ENCODE measurements at places on chromosomes 4 and X.

DNA sequence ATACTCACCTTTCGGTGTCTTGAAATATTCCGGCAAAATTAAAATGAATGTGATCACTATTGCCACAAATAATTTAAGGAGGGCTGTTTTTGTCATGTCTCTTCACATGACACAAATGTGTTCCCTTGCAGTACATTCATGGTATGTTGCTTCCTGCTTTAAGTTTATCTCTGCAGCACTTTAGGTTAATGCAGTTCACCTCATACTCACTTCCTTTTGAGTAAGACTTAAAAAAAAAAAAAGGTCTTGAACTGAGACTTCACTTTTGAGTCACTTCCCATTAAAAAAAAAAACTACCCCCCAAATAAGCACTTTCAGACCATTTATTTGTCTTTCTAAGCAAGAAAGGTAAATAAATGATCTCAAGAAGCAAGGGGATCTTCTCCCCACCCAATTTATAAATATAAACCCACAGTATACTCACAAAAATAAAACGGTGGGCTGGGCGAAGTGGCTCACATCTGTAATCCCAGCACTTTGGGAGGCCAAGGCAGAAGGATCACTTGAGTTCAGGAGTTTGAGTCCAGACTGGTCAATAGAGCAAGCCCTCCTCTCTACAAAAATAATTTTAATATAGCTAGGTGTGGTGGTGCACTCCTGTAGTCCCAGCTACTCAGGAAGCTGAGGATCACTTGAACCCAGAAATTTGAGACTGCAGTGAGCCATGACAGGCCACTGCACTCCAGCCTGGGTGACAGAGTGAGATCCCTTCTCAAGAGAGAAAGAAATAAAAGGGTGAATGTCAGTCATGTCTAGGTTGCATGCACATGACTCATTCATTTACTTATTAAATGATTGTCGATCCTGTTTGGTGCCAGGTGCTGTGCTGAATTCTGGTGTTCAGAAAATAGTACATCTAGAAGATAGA is at the start of gene TMEM156:
Gene TMEM156, minus strand, starts transcription at position 192 of the 868 bp plus-strand sequence. Its CDS starts 96 bp downstream, at position 96.
- peak; percentile 32 for DNase-seq

- no peak for DNase-seq
These were observed 141.8 kb upstream of the C1QTNF7 start for GRCh38 chr4:15286041-15286440.

- no peak for DNase-seq
These were observed 36.4 kb downstream of the QDPR start for GRCh38 chr4:17475481-17475880.

GRCh38 chr4:8316251-8316771 is 46.8 kb downstream of the HTRA3 start:
- no peak for DNase-seq

DNA sequence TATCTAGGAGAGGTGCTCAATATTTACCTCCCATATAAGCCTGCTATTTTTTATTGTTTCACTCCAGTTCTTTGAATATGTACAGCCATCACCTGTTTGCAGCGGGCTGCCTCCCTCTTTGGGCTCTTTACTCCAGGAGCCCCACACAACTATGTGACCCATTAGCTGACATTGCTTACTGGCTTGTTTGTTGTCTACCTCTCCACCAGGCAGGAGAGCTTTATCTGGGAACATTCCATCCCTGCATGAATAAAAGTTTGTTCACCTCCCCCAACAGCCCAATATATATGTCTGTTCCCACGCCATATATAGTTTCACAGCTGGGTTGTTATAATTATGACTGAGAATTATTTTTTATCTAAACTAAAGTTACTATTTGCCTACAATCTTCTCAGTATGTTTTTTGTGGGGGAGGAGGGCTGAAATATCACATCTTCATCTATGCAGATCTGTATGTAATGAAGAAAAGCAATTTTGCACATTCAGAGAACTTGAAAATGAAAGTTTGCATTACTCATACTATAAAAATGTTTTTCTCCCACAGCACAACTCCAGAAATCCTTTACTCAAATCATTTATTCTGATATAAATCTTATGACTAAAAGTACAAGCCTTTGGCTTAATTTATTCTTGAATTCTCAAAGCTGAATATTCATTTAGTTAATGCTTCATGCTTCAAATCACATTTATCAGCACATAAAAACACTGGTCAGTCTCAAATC is 61.2 kb upstream of the DAPP1 start:
- DNase-seq = no peak

GRCh38 chrX:102345916-102346315 is 93.9 kb downstream of the NXF2B start:
- peak; percentile 39 for DNase-seq

All from stimulated activated CD4-positive, alpha-beta T cell treated with anti-CD3 and anti-CD28 coated beads, Interleukin-12 subunit alpha, Interleukin-12 subunit beta, amount 100 ng/mL, for 48 hours (primary cell).